ENCODE measurements at places on chromosomes 1 and 21.
A peak's percentile ranks its signal among the peaks of the same experiment; 100 is the strongest.

- ATAC-seq = no peak
Measured at GRCh38 chr1:239805042-239805441, 286.6 kb upstream of the FMN2 start.

- no peak for ATAC-seq
Measured at GRCh38 chr1:170351366-170351946, 180.5 kb upstream of the GORAB start.

GRCh38 chr1:191869790-191870312, 288.4 kb upstream of the RGS18 start:
- ATAC-seq = no peak

GRCh38 chr1:1371746-1372711, 3.0 kb downstream of the AURKAIP1 start:
- ATAC-seq = peak; percentile 8

GRCh38 chr1:97243973-97244560, 522.5 kb downstream of the PTBP2 start:
- no peak for ATAC-seq

DNA sequence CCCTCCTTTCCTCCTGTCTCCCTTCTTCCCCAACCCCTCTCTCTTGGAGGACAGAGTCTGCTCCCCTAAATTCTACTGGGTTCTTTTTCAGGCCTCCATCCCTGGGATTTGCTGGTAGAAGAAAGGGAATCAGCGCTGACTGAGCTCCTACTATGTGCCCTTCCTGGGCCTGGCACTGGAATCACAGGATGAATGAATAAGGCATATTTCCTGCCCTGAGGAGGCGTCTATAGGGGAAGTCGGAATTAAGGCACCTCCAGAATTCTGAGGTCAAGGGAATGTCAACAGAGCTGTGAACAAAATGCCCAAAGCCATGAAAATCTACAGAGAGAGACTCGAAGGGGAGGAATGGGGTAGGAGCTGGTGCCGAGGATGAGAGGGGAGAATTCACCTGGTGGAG, 17.4 kb upstream of the BTG2 start:
- no peak for ATAC-seq

DNA sequence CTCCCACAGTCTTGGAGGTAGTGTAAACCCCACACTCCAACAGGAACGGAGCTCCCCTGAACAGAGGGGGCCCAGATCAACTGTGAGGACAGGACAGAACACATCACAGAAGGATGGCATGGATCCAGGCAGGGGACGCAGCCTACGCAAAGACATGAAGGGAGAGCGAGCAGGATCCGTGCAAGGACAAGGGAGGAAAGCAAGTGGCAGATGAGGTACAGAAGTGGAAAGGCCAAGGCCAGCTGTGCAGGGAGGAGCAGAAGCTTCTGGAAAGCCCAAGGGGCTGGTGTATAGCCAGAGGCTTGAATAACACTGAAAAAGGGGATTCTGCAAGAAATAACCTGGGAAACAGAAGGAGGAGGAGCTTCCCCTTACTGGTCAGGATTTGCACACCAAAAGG, 81.2 kb downstream of the SIPA1L2 start:
- no peak for ATAC-seq

GRCh38 chr1:206709322-206709721, 24.6 kb downstream of the MAPKAPK2 start:
- ATAC-seq = no peak

DNA sequence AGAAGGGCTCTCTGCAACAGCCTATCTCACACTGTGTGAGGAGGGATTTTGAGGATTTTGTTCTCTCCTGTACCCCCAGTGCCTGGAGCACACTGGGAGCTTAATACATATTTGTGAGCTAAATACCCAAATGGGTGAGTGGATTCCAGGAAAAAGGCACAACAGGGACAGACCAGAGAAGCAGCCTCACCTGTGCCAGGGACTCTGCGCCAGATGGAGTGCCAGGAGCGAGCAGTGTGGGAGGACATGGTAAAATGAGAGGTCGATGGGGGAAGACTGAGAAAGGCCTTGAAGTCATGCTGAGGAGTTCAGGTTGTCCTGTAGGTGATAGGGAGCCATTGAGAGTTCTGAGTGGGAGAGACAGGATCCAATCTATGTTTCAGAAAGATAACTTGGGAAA, 11.0 kb upstream of the KCNA2 start:
- ATAC-seq = no peak

All from activated CD4-positive, CD25-positive, alpha-beta regulatory T cell treated with anti-CD3 and anti-CD28 coated beads, Interleukin-2, amount 50 U/mL, for 24 hours (primary cell).